ENCODE measurements at places on chromosomes 11 and 22.

DNA sequence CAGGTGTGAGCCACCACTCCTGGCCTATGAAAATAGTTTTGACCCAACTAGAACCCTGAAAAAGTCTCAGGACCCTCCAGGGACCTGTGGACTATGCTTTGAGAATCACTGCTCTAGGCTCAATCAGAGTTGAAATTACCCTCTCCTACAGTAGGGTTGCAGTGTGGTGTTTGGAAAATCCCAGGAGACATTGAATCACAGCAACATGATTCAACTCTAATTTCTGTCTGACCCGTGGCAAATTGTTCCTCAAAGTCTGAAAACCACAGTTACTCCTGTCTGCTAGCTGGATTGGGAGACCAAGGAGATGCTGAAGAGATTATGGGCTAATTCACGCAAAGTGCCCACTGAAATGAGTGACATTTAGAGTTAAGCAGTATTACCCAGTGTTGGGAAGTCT lies 5.4 kb upstream of the MTMR3 start:
- no peak for DNase-seq

- no peak for DNase-seq
Observed at GRCh38 chr11:129249351-129249750, 57.2 kb upstream of the ARHGAP32 start.

- DNase-seq: peak; percentile 57
Observed at GRCh38 chr11:61147791-61148620, 13.2 kb downstream of the VPS37C start.

GRCh38 chr22:25447067-25447685 lies 117.3 kb upstream of the GRK3 start:
- DNase-seq: no peak

GRCh38 chr11:13205486-13205885 lies 72.1 kb upstream of the BMAL1 start:
- no peak for DNase-seq

GRCh38 chr11:69003866-69004367 lies 9.1 kb downstream of the MRGPRF start:
- DNase-seq: no peak

GRCh38 chr22:46628756-46629155 lies 8.6 kb downstream of the GRAMD4 start:
- no peak for DNase-seq

DNA sequence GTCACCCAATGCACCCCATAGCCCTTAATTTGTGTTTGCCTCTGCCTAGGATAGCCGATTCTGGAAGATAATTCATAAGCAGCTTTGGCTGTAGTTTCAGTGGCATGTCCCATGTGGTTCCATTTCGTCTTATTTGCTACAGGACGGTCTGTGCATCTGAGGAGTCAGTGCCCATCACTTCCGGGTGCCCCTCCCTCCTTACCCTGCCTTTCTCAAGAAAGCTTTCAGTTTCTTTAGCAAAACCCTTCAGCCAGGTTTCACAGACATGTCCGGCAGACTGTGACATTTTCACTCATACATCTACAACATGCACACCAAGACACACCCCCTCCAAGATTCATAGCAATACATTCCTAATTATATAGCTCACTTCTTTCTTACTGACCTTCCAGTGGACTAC lies 14.3 kb downstream of the TP53AIP1 start:
- DNase-seq: no peak

GRCh38 chr11:7574491-7575130 lies 60.8 kb downstream of the PPFIBP2 start:
- DNase-seq: no peak

- no peak for DNase-seq
Observed at GRCh38 chr11:121538054-121538453, 85.3 kb upstream of the SORL1-AS1 start.

- DNase-seq: no peak
Observed at GRCh38 chr11:48107188-48107704, 109.4 kb upstream of the OR4B1 start.
